Stimulated activated CD4-positive, alpha-beta T cell treated with anti-CD3 and anti-CD28 coated beads, Interleukin-12 subunit alpha, Interleukin-12 subunit beta, amount 100 ng/mL, for 48 hours (primary cell): ENCODE measurements at places on chromosomes 7 and 10.

- no peak for DNase-seq
These were observed 21.6 kb downstream of the IRF5 start for GRCh38 chr7:128959296-128959695.

GRCh38 chr7:12220389-12221046 is 9.4 kb downstream of the TMEM106B start:
- DNase-seq, result no peak

GRCh38 chr7:157545681-157546060 is 208.9 kb downstream of the DNAJB6 start:
- DNase-seq, result no peak

GRCh38 chr7:116593359-116594075 is 68.7 kb downstream of the CAV1 start:
- DNase-seq, result no peak

GRCh38 chr7:17558135-17558534 is 259.7 kb downstream of the AHR start:
- no peak for DNase-seq

DNA sequence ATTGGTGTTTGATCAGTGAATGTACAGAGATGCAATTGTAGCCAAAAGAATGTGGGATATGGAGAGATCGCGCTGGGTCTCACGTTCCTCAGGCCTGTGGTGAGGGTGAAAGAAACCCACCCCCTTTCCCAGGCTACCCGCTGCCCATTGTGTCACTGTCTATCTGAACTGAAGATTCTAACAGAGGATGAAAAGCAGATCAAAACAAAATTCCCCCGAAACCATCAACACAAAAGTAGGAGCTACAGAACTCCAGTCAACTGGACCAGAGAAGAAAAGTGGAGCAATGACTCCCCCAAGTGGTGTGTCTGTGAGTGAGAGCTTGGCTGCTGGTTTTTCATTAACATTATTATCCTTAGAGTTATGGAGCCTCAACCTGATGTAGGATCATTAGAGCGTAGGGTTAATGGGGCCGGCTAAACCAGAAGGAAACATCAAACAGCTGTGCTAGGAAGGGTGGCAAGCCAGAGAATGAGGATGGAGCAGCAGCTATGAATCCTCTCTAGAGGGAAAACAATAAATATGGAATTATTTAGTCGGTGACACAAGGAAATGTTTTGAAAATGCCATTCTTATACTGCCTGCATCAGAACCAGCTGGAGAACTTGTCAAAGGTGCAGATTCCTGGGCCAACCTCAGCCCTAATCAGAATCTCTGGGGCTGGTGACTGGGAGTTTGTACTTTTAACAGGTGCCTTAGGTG is 38.3 kb downstream of the AKR1B1 start:
- DNase-seq, result no peak

- no peak for DNase-seq
These were observed 127.3 kb upstream of the PCBD1 start for GRCh38 chr10:71015674-71016073.

- DNase-seq, result no peak
These were observed 47.5 kb upstream of the AGR3 start for GRCh38 chr7:16929146-16929762.

GRCh38 chr7:44377681-44378421 is 52.5 kb upstream of the CAMK2B start:
- DNase-seq, result no peak

DNA sequence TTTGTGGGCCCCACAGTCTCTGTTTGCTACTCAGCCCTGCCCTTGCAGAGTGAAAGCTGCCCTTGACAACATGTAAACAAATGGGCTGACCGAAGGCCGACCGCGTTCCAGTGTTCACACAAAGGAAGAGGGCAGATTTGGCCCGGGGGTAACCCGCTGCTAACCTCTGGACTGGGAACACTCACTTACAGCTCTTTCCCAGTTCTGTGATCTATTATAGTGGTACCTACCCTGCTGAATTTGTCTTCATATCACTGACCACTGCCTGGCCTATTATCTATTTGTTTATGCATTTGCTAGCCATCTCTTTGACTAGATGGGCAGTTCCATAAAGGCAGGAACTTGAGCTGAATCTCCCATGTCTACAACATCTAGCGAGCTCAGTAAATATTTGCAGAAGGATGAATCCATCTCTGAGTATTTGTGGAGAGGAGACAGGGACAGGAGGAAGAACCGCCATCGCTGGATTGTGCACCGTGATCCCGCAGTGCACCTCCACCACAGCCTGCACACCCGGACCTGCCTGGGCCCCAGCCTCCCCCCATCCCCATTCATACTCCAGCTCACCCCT is 15.2 kb downstream of the SLC29A3 start:
- no peak for DNase-seq

DNA sequence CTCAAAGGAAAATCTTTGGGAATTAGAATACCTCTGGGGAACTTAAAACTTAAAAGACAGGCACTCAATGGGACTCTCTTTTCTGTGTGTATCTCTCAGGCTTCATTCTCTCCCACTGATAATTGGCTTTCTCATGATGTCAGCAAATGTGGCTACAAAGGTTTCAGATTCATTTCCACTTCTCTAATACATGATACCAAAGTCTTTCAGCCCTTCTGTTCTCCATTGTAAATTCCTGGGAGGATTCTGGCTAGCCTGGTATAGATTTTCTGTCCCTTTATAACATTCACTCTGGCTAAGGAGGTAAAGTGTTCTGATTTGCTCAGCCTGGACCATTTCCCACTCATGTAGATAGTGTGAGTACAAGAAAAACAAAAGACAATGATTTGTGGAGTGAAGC is 606.2 kb downstream of the PCDH15 start:
- no peak for DNase-seq

DNA sequence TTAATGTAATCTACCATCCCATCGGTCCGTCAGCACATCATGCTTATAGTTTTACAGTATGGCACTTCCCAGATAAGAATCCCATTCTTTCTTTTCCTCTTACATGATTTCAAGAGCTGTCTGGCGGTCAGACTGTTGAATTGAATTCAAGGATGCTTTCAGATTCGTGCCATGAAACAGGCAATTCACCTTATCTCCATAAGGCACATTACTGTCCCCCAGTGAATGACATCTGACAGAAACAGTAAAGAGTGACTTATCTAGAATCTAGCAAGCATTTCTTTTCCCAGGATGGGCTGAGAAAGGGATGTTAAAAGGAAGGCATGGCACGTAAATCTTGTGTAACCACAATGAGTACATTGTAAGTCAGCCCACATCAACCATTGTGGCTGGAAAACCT is 61.1 kb upstream of the SEM1 start:
- no peak for DNase-seq

- no peak for DNase-seq
These were observed 99.6 kb upstream of the LYZL1 start for GRCh38 chr10:29189256-29189655.

DNA sequence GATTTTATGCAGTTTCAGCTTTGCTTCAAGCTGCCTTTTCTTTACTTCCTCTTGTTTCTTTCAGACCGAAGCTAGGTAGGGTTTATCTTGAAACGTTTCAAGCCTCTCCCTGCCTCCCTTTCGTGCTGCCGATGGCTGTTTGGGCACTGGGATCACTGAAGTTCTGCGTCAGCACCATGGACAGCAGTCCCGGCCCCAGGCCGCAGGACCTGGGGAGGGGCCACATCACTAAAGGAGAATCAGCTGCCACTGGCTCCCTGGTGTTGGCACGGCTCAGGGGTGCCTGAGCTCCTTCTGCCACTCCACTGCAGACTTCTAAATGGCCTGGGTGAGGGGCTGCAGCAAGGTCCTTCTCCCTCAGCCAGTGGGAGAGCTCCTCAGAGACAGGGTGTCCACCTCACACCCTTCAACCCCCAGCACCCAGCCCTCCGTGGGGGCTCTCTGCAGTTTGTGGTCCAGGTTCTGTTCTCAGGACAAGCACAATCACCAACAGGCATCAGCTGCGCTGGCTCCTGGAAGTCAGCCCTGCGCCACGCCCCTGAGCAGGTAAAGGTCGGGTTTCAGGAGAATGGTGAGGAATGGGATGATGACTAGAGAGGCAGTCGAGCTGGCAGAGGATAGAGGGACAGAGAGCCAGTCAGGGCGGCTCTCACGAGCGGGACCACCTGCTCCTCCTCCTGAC is 387.2 kb downstream of the TCERG1L start:
- no peak for DNase-seq

DNA sequence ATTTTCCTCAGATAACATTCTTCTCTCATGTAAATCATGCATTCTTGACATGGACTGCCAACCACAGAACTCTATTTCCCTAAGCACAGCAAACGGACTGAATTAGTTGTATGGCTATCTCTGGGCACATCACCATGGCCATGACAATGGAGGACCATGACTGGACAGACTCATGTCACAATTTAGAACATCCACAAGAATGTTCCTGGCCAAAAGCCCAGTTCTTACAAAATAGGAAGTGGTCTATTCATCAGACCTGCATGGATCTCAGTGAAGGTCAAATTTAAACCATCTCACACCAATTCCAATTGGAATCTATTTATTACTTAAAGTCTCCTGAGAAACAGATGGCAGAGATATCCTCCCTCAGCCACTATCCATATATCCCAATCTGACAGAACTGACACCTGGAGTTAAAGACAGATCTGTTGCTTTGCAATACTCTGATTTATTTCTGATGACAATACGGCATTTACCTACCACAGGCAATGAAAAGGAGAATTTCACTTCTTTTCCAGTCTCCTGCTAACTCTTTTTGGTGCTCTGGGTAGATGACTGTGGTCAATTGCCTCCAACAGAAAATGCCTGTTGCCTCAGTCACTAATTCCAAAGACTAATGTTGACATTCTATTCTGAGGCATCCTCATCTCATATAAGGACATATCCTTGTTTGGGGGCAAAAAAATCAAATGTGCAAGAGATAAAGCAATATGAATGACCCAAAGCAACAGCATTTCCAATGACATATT is 254.8 kb downstream of the HTR7 start:
- DNase-seq, result no peak

GRCh38 chr10:113986316-113986715 is 57.4 kb upstream of the ADRB1 start:
- DNase-seq, result no peak

- DNase-seq, result no peak
These were observed 27.2 kb downstream of the IPMK start for GRCh38 chr10:58240531-58240930.
